ENCODE measurements at places on chromosomes 1 and 21.

GRCh38 chr1:41109310-41110197 lies 88.0 kb upstream of the SLFNL1 start:
- no peak for DNase-seq

- no peak for DNase-seq
Observed at GRCh38 chr21:36384885-36385232, 333 bp upstream of the CHAF1B start.

DNA sequence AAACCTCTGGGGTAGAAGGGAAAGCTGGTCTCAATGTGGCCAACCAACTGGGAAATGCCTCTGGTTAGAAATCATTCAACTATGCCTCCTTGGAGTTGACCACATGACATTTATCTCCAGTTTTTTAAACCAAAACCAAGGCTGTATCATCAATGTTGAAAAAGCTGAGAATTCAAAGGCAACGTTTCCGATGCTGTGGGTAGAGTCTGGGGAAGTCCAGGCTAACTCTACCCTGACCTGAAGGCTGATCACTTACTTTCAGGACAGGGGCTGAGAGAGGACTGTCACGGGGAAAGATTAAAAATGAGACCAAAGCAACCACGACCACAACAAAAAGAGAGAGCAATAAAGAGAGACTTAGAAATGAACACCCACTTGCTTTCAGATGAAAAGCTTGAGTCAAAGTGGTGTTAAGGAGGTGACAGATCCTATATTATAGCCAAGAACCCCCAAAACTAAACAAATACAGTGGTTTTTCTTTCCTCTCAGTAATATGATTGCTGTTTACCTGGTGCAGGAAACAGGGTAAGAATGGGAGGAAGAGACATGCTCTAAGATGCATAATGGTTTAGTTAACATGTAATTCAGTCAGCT lies 90.8 kb upstream of the TNFSF4 start:
- peak; percentile 78 for DNase-seq

DNA sequence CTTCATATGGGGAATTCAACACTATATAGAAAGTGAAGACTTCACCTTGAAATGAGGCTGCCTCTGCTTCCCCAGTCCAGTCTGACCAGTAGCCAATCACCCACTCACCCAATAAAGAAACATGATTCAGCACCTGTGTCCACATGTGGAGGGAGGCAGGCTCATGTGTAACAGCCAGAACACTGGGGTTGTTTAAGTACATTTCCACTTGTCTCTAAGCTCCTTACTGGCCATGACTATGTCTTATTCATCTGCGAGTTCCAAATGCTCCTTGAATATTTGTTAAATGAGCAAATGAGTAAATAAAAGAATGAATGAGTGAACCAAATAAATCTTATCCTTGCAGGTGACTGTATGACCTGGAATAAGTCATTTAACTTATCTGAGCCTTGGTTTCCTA lies 100.1 kb downstream of the BRINP2 start:
- no peak for DNase-seq

DNA sequence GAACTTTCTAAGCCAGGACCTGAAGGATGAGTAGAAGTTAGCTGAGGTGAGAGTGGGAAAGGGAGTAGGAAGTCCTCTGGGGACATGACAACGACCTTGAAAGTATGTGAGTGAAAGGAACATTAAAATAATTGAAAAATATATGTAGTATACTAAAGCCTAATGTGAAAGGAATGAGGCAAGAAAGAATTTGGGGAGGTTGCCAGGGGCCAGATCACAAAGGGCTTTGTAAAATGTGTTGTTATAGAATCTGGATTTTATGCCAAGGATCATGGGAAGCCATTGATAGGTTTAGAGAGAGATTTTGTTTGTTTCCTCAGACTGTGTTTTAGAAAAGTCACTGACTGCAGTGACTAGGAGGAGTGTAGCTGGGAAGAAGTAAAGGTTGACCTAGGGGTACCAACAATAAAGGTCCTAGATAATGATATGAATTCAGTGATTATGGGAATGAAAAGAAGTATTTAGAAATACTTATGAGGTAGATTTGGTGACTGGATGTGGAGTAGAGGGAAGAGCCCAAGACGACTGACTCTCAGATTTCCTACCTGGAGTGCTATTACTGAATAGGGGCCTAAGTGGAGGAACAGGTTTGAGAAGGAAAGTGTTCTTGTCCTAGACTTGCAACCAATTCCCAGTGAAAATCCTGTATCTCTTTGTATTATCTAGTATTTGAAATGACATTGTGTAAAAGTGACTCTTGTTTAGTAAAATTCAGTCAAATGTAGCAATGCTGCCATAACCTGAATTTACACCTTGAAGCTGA lies 179.8 kb downstream of the PHTF1 start:
- DNase-seq = no peak

GRCh38 chr21:44512496-44513388 lies 27.3 kb downstream of the KRTAP10-1 start:
- no peak for DNase-seq

DNA sequence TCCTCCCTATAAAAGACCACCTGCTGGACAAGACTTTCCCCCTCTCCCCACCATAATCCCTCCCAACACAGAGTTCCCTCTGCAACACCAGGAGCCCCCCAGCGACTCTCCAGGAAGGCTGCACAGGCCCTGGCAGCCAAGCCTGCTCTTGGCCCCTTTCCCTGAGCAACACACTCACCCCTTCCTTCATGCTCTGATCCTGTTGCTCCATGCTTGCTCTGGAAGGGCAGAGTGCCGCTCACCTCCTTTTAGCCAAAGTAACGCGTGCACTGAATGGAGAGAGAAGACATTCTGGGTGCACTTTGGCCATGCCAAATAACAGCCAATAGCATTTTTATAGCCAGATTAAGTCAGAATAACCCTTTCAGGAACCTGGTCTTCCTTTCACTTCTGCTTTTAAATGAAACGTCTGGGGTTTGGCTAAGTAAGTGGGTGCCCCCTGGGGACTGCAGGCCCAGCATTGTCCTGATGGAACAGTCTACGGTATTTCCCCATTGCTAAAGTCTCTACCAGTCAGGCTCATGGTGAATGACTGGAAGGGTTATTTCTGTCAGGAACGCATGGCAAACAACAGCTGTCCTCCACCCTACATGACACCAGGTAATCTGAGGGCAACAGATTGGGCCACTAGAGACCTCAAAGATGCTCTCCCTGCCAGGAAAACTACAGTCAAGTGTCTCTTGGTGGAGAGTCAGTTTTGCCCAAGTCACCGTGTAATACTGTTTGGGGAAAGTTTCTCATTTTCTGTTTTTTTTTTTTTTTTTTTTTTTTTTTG lies at the start of gene SLC2A5:
Gene SLC2A5 (minus strand): TSS at position 310 of the 775 bp plus-strand sequence. CDS start 99 bp downstream, at position 211.
- DNase-seq = no peak

GRCh38 chr1:41515131-41515678 lies 30.7 kb upstream of the EDN2 start:
- DNase-seq = no peak

GRCh38 chr1:205359771-205360565 lies 3.2 kb upstream of the KLHDC8A start:
- no peak for DNase-seq

DNA sequence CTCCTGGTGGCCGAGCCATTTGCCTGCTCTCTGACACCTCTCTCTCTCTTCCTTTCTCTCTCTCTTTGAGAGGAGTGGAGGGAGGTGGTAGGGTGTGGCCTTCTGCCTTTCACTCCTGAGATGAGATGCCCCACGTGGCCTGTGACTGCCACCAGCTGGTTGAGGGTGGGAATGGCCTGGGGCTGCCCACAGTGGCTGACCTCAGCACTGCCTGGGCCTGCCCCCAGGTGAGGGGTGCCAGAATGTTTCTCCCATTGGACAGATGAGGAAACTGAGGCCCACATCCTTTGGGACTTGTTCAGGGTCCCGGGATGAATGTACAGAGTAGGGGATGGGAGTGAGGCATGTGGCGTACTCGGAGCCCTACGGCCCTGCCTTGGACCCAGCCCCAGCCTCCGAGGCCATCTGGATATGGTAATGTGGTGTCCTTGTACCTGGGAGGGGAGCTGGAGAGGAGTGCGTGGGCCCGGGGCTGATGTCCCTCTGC lies 12.7 kb upstream of the C1orf167 start:
- peak; percentile 90 for DNase-seq

- DNase-seq = no peak
Observed at GRCh38 chr1:116270316-116271057, 102.6 kb upstream of the ATP1A1 start.

DNA sequence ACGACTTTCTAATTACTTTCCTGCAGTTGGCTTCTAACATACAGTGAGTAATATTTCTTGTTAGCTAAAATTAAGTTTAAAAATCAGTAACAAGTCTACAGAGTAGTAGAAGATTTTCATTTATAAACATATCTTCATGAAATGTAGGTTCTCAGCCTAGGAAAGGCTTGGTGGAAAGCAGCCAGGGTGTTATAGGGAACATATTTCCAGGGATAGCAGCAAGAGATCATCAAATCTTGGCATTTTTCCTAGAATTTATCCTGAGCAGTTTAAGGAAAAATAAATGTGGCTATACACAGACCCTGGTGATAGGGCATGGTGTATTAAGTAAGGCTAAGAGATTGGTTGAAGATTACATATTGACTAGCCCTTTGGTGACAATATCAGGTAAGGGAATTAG lies 203.5 kb upstream of the NEGR1 start:
- DNase-seq = no peak

- DNase-seq = no peak
Observed at GRCh38 chr1:184418652-184419349, 32.0 kb downstream of the C1orf21 start.

DNA sequence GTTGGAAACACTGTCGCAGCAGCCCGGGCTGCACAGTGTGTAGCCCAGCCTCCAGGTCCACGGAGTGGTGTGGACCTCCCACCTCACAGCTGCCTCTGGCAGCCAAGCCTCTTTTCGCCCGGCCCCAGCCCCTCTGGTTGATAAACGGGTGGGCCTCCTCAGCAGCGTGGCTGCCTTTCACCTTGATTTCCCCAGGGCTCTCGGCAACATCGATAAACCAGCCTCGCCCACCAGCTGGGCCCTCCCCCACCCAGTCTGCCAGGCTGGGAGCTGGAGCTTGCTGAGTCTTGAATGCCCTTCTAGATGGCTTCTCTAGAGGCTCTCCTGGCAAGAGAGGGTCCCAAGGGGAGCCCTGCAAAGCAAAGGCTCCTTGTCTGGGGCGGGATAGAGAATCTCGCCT lies 31.0 kb upstream of the LHX4 start:
- DNase-seq = no peak

- DNase-seq = no peak
Observed at GRCh38 chr1:83901547-83902155, 97.3 kb downstream of the TTLL7 start.

GRCh38 chr21:35994613-35995012 lies 65.7 kb downstream of the SETD4 start:
- no peak for DNase-seq

DNA sequence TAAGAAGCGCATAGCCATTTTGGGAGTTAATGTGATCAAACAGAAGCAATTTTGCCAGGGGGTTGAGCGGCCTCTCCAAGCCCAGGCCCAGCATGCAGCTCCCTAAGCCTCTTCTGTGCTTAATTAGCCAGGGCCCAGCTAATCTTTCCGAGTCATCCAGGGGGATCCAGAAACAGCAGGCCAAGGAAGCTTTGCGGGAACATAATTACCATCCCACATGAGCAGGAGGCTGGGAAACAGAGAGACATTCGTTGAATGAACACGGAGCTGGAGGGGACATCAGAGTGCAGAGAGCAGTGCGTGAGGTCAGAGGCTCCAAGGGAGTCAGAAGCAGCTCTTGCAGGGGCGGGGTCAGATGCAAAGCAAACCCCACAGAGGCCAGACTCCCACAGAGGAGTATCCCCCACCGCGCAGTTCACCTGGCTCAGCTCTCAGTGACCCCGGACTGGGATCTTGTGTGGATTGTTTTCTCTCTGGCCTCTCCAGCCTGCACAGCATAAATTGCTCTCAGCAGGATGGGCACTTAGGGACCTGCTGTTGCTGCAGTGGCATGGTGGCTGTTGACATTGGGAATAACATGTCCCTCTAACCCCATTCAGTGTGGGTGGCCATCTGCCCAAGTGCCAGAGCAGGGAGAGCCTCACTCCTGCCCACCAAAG lies 657.4 kb downstream of the AJAP1 start:
- no peak for DNase-seq

- no peak for DNase-seq
Observed at GRCh38 chr1:90402893-90403849, 313.9 kb downstream of the BARHL2 start.

- DNase-seq = no peak
Observed at GRCh38 chr1:185804206-185804605, 70.0 kb downstream of the HMCN1 start.

GRCh38 chr1:111666828-111667227 lies 47.2 kb downstream of the RAP1A start:
- DNase-seq = no peak

DNA sequence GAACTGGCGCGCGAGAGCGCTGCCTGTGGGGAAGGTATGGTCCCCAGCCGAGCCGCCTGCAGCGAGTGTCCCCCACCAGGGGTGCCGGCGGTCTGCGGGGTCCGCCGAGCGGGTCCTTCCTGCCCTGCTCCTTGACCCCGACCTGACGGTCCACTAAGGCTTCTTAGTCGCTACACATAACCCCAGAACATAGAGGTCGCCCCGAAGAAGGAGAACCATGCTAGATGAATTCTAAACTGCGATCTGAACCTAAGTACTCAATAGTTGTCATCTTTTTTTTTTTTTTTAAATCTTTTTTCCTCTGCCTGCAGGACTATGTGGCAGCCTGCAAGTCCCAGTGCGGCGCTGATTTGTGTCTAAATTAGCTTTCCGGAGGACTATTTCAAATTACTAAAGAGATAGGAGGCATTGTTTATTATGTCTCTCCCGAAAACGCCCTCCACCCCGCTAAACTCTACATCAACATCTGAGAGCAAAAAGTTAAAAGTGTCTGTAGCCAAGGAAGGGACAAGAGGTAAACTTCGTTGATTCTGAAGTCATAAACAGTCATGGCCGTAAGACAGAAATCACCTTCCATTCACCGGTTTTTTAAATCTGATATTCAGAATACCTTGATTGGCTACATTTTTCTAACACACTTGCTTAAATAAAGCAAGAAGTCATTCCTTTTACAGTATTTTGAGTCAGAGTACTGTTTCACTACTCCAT lies 476 bp downstream of the AXDND1 start:
- DNase-seq = no peak

- DNase-seq = peak; percentile 56
Observed at GRCh38 chr1:160108888-160109662, 6.5 kb upstream of the ATP1A2 start.

- no peak for DNase-seq
Observed at GRCh38 chr1:117068580-117068979, 8.5 kb downstream of the TTF2 start.

DNA sequence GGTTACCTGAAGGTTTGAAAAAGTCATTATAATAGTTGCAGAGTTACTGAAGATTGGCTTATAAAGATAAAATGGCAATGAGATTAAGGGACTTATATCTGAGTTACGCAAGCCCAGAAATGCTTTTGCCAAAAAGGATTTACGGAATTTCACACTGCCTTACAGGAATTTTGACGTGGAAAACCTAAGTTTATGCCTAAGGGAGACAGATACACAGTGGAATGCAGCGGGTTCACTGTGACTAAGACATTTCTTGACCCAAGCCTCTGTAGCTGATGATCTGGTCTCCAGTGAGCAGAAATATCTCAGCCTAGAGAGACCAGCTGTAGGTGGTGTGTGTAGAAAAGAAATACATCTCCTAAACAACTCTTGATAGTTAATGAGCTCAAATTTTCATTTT lies 10.1 kb upstream of the EXO1 start:
- no peak for DNase-seq

All from activated CD4-positive, alpha-beta T cell treated with anti-CD3 and anti-CD28 coated beads, Interleukin-10, Interleukin-2, amounts not matched to agents 100 ng/mL and 50 ng/mL, durations not matched to agents 16 hours and 8 hours (primary cell).